ENCODE measurements at places on chromosomes 7 and 10.

DNA sequence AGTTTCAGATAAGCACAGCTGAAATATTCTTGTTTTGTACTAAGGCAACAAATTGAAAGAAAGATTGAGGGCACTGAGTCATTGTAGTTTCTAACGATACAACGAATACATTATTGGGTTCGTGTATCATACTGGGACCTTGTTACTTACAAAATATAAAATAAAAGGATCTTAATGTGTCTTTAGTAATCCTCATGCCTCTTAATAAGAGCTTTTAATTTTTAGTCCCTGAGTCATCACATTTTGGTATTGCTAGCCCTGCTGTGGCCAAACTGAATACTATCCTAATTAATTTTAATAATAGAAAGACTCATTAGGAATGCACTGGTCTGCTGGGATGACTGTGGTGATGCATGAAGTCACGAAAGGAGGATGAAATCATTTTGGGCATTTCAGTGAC lies 309.7 kb downstream of the EXOC4 start:
- no peak for DNase-seq

DNA sequence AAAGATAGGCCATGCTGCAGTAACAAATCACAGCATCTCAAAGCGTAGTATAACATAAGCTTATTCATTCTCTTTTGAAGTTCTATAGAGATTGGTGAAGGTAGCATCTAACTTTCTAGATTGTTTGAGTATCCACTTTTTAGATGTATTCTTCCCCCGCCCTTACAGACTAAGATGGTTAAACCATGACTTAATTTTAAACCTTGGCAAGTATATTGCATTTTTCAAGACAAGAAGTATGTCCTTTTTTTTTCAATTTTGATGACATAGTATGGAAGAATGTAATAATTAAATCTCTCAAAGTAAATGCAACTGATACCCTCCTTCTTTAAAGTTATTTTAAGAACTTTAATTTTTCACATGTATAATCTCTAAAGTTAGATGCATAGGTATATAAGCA lies 190.0 kb downstream of the KCND2 start:
- DNase-seq = no peak

- DNase-seq = no peak
Observed at GRCh38 chr10:53430127-53430891, 657.7 kb upstream of the MBL2 start.

- no peak for DNase-seq
Observed at GRCh38 chr7:41691286-41692190, 11.4 kb downstream of the INHBA start.

- no peak for DNase-seq
Observed at GRCh38 chr10:117514971-117515370, 27.6 kb upstream of the EMX2 start.

GRCh38 chr10:119061352-119061751 lies 19.3 kb downstream of the EIF3A start:
- DNase-seq = no peak

DNA sequence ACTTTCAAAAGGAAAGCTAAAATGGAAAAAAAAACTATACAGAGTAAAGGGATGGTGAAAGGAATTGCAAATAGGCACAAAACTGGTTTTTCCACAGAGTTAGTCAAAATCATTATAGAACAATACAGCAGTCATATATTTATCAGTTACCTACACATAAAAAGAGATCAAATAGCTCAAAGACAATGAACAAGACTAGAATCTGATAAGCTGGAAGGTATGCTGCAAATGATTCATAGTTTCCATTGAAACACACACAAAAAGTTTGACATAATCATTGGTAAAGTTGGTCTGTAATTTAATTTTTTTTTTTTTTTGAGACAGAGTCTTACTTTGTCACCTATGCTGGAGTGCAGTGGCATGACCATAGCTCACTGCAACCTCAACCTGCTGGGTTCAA lies 92.4 kb upstream of the SGCE start:
- DNase-seq = no peak

- DNase-seq = no peak
Observed at GRCh38 chr7:30421647-30422196, 56.9 kb downstream of the NOD1 start.

DNA sequence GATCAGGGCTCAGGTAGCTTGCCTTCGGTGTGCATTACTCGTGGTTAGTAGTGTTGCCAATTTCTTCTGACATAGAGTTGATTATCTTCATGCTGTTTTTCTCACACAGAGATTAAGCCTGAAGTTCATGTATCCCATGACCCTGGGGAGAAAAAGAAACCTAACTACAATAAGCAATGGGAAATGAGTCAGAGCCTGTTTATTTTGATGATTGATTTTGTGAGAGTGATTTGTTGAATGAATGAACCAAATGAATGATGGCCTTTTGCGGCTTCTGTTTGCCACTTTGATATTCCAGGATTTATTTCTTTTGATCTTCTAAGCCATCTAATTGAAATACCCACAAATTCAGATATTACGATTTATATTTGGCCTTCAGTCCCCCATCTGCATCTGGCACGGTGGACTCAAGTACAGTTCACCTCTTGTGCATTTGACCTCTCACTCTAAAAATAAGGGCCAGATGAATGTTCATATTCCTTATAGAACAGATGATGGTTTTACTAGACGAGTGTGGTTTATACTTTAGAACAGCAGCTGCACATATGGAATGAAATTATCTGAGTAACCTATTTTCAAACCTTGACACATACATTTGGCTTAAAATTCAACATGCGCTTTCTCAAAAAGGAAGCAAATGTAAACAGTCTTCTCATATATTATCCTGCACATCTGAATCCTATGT lies 110.7 kb downstream of the PLCE1 start:
- DNase-seq = no peak

GRCh38 chr10:85665681-85666080 lies 700.9 kb downstream of the GRID1 start:
- DNase-seq = no peak

- DNase-seq = no peak
Observed at GRCh38 chr10:61487506-61487905, 34.3 kb upstream of the TMEM26 start.

GRCh38 chr7:33998476-33998875 lies 93.1 kb downstream of the BMPER start:
- DNase-seq = no peak

GRCh38 chr7:42176724-42177101 lies 60.3 kb downstream of the GLI3 start:
- DNase-seq = no peak

DNA sequence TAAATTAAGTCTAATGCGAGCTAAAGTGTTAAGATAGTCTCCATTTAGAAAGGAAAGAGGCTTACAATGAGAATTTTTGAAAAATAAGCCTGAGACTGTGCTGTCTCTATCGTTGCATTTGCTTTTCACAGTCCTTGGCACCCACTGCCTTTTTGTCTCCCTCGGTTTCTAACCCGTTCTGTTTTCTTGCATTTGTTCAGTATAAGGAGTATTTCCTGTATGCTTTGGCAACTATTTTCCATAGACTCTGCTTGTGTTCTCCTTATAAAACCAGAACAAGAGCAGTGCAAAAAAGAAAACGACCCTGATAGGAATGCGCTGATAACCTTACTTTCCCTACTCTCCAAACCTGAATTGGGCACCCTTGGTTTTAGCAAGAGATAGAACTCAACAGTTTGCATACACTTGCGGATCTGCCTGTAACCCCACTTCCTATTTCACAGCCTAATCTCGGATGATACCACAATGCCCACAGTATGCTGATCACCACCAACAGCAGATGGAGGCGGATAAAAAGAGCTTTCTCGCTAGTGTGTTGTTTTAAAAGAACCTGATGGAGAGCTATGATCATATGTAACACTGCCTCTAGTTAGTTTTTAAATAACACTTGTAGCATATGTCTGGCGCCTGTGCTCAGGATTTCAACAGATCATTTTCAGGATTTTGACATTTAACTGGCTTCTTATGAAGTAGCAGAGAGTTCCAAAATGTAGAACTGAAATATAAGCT lies 1.6 kb upstream of the ARHGAP12 start:
- DNase-seq = no peak

GRCh38 chr7:95104739-95105138 lies 197.3 kb downstream of the PPP1R9A start:
- DNase-seq = no peak

DNA sequence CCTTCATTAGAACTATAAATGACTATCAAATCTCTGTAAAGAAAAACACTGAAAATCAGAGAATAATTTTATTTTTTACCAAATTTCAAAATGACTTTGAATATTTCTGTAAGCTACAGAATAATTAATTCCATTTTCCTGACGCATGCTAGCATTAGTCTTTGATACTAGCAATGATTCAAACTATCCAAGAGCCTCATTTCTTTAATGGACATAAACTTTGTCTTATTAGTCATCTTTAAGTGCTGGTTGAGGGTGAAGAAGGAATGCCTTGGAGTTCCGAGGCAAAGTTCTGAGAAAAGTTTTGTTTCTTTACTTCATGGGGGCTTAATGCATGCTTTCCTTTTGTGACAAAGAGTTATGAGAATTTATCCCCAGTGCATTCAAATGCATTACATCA lies 137.3 kb downstream of the AGMO start:
- no peak for DNase-seq

DNA sequence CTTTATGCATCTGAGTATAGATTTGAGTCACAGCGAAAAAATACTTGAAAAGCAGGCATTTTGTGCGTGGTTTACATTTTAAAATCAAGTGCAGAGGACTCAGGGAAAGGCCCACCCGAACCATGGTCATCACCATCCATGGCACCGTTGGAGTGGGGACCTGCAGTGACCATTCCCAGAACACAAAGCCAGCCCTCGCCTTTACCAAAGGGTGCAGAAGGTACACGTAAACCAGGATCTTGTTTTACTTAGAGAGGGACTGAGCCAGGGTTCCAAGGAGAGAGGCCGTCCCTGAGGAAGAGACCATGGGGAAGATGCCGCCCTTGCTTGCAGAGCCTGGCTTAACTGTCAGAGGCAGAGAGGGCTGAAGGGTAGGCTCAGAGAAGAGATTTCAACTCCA lies 12.0 kb upstream of the CNPY1 start:
- DNase-seq = no peak

DNA sequence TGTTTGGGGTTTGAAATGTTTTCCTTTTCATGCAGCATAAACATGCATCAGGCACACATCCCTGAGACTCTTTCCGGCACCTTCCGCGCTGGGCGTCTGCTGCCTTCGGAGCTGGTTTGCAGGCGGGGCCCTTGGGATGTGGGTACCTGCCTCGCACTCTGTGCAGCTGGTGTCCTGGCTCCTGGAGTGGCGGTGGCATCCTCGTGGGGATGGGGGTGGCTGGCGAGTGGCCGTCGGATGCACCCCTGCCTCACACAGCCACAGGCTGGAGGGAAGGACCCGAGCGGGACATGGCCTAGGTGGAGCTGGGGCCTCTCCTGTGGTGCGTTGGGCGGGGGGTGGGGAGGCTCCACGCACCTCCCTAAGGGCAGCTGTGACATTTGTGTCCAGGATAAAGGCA lies 68.5 kb upstream of the ADGRA1 start:
- no peak for DNase-seq

DNA sequence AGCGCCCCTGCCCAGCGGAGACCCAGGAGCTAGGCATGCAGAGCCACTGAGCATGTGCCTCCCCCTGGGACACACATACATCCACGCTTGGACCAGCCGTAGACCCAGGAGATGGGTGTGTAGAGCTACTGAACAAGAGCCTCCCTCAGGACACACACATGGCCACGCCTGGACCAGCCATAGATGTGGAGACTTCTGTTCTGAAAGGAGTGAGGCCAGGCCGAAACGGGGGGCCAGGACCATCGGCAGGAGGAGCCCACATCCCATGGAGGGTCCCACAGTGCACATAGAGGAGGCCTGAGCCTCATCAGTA lies 340.4 kb downstream of the TCERG1L start:
- DNase-seq = no peak

- no peak for DNase-seq
Observed at GRCh38 chr10:120253131-120253530, 203.9 kb upstream of the PLPP4 start.

DNA sequence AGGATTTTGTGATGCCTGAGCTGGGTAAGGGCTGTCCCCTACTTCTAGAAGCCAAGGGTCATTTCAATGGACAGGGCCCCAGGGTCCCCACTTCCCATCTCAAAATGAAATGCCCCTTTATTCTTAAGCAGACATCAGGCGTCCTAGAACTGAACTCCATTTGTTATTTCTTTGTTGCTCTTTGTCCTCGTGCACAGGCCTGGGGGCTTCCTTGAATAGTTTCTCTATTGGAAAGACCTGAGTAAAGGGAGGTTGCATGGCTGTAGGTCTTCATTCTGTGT lies 311.4 kb upstream of the ZNF32 start:
- DNase-seq = no peak

GRCh38 chr10:115944538-115944937 lies 328.5 kb downstream of the GFRA1 start:
- DNase-seq = no peak

- no peak for DNase-seq
Observed at GRCh38 chr10:69726850-69727249, 74.9 kb upstream of the COL13A1 start.

DNA sequence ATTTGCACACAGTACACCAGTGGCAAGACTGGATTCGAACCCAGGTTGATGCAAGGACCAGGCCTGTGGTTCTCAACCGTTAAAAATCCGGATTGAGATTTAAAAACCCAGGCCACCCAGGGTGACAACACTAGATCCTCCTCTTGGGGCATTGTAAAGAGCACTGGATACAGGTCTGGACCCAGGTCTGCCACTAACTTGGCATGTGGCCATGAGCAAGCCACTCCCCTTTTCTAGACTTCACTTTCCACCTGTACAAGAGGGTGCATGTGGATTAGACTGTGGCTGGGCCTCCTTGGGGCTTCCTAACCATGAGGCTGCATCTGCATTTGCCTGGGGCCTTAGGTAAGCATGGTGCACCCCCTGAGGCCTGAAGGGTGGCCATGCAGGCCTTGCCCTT lies 21.7 kb upstream of the SLC29A3 start:
- no peak for DNase-seq

DNA sequence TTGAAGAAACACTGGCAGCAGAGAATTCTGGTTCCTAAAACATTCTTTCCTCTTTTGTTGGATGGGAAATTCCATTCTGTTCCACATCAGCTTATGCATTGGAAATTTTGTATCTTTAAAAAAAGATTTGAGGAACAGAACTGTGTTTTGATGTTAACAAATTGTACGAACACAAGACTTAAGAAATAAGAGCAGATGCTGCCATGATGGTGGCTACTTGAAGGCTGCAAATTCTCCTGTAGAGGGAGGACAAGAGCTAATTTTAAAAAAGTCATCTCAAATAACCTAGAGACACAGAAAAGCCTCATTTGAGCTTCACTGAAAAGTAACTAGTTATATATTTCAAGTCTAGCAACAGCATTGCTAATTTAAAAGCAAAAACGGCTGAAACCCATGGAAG lies 29.8 kb downstream of the NDUFB2 start:
- no peak for DNase-seq
